NCI-H524 (cell line): ENCODE measurements at places on chromosomes 12 and 14.

GRCh38 chr12:40001406-40001805 is 104.5 kb downstream of the SLC2A13 start:
- no peak for DNase-seq

DNA sequence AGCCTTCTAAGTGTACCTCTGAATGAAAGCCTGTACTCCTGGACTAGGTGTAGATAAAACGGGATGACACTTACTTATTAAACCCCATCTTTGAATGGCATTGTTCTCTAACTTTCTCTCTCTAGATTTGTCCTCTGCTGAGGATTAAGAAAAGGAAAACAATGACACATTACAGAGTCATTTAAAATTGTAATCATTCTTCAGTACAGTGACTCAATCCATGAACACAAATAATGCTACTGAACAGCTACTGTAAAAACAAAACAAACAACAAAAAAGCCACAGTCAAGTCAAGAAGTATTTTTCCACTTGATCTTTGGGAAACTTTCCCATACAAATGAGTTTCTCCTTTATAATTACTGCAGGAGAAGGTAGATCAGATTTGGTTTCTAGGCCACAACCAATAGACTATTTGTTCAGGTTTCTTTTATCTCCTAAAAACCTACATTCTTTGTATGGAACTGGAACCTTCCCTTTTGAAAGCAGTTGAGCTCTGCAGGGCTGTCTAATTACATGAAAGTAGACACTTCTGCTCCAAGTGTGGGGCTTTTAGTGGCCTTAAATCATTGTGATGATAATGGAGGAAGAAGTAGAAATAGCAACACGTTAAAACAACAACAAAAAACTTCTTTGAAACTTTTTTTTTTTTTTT is 219.1 kb downstream of the ESR2 start:
- DNase-seq, result no peak

GRCh38 chr12:116700066-116700465 is 37.8 kb downstream of the SPRING1 start:
- DNase-seq, result no peak

DNA sequence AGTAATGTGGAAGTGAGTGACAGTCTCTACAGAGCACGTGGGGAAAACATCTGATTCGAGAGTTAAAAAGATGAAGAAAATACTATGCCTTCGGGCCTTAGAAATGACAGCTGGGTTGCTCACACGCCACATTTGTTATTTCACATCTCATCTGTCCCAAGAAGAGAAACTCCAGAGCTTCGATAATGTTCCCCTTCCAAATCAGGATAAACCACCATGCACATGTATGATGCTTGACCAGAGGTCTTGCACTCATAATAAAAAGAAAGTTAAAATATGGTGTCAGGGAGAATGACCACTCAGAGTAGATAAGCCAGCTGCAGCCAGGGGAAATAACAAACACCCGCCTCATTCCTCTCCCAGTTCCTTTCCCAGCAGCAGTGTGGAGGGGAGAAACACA is 34.6 kb downstream of the NIN start:
- DNase-seq, result no peak

DNA sequence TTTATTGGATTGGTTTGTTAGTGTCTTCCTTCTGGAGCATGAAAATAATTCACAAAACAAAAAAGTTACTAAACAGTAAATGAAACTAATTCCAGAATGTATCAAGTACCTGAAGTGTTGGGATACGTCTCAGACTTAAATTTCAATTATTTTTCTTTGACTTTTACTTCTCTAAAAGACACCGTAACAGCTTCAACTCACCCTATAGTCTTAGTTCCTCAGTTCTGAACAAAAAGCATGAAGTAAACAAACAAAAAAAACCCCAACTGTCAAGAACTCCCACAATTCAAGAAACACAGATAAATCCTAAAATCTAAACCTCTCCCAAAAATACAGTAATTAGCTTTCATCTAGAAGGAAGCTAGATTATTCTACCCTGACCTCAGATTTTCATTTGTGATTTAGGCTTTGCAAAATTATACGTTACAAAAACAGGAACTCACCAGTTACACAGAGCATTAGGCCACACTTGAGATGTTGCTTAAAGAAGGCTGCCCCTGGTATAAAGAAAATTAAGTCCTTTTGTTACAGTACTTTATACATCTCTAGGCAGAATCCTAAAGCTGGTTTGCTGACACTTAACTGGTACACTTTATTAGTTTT is 10.2 kb downstream of the HEATR5A start:
- DNase-seq, result no peak

DNA sequence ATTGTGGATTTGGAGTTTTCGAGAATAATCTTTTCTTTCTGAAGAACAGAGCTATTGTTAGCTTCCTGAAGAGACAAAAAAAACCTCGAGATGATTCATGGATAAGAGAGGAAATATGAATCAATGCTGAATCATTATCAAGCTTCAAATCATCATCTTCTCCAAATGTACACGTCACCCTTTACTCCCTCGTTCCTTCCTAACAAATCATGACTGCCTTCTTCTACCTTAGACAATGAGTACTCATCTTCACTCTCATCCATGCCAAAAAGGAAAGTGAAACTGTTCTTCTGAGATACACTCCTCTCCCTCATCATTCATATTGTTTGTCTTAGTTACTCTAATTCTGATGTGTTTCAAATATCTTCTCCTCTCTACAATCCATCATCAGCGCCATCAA is 1115.8 kb upstream of the ATXN7L3B start:
- no peak for DNase-seq

DNA sequence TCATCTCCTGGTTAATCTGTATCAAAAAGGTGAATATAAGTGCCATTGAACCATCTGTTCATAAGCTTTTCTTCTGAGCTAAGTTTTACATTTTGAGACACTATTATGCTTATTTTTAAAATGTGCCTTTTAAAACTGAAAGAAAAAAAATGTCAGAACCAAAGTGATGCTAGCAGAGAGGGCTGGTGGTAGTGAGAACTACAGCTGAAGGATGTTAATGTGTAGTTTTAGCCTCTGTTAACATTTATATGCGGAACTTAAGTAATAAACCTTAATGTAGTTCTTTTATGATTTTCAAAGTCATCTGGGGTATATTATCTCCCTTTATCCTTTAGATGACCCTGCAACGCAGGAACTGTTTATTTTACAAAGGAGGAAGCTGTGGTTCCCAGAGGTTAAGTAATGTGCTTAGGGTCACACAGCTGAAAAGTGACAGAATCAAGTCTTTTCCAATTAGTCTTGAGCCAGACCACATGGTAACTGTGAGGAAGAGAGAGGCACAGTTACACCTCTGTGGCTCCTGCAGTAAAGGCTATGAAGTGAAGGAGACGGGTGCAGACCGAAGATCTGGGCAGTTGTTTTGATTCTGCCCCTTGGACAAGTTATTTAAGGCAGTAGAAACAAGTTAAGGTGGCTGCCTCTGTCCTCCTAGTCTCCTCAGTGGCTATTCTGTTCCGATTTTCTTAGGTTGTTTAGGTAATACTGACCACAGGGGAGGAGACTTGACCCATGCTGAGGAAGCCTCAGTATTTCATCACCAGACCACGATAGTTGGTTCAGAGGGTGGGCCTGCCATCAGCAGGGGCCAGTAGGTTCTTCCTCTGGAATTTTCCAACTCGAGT is 23.9 kb downstream of the GNG2 start:
- peak; percentile 29 for DNase-seq

DNA sequence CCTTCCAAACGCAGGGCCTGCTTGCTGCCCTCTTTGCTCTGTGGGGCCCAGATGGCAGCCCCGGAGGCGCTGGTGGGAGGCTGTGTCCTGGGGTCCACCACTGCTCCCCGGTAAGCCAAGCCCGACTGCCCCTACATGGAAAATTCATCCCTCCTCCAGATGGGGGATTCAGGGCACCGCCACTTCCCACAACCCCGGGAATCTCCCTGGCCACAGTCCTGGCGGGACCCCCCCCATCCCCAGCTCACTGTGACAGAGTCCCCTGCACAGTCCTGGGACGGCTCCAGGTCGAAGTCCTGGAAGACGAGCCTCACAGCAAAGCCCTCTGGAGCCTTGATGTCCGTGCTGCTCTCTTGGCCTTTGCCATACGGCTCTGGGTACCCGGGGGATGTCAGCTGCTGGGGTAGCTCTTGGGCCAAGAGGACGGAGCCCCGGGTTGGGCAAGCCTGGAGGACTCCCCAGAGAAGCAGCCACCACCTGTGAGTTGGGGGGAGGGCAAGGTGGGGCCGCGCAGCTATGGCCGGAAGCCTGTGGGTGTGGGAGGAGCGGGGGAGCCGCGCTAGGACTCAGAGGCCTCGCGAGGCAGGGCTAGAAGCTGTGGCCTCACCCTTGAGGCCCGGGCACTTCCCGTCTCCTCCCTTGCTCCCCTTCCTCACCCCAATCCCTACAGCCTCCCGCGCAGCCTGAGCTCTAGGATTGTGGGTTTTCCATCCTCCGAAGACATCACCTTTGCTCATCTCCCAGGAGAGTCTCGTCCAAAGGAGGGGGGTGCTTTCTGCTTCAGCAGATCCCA is 815 bp downstream of the C1RL start:
- no peak for DNase-seq

DNA sequence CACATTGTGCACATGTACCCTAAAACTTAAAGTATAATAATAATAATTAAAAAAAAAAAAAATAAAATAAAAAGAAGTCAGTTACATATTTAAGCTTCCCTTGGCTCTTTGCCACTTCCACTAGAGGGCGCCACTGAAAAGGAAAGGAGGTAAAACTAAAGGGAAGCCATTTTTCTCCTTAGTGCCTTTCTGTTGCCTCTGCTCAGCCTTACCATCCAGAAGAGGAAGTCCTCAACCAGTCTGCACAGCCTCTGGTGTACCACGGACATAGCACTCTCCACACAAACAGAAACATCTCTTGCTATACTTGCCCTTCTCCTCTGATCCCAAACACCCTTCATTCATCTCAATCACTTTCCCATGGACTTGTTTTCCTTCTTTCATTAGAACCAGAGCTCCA is 169.0 kb upstream of the EEA1 start:
- peak; percentile 44 for DNase-seq

- DNase-seq, result peak; percentile 36
These were observed 20.2 kb downstream of the P2RX2 start for GRCh38 chr12:132638541-132639408.

- DNase-seq, result no peak
These were observed 210.2 kb downstream of the KCNC2 start for GRCh38 chr12:74999474-74999873.

- DNase-seq, result no peak
These were observed 143.8 kb upstream of the SLC38A2 start for GRCh38 chr12:46516238-46516932.

- DNase-seq, result no peak
These were observed 4.8 kb downstream of the ELK3 start for GRCh38 chr12:96198965-96199364.

- DNase-seq, result no peak
These were observed 167.4 kb downstream of the C12orf50 start for GRCh38 chr12:87861791-87862190.

DNA sequence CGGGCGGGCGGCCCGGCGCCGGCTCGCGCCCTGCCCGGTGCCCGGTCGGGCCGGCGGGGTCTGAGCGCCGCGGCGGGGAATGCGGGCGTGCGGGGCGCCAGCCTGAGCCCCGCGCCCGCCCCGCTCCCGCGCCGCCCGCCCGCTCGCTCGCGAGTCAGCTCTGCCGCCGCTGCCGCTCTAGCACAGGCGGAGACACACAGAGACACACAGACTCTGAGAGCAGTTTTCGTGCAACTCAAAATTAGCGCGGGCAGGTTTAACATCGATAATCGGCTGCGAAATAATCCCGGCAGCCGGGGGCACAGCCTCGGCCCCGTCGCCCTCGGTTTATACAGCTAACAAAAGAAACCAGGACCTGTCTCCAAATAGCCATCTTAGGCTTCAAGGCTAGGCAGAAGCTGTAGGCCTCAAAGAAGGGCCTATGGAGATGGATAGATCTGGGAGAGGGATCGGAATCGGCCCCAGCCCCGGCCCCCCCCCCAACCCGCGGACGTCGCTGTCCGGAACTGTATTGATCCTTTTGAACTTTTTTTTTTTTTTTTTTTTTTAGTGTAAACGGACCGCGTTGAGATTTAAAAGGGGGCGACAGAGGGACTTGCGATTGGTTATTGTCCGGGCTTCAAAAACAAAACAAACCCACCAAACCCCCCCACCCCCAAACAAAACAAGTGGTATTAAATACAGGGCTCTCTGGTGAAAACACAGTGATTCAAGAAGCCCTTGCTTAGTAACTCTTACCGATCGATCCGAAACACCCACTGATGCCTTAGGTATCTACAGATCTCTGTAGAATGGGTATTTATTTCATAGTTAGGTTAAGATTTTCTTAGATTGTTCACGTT is 1.1 kb downstream of the ARID2 start:
- peak; percentile 49 for DNase-seq

DNA sequence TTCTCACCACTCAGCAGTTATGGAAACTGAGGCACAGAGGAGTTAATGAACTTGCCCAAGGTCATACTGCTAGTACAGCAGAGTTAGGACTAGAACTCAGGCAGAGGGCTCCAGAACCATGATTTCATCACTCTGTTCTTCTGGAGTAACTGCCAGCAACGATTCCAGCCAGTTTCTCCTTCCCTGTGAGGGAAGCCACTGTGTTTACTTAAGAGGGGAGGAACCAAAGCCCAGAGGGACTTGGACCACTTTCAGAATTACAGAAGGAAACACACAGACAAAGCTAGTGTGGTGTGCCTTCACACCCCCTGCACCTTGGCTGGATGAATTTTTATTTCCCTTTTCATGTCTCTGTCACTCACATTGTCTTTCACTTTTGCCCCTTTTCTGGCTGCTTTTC is 398.2 kb downstream of the DPF3 start:
- no peak for DNase-seq

GRCh38 chr14:105313381-105314286 is 914 bp upstream of the PACS2 start:
- peak; percentile 73 for DNase-seq

DNA sequence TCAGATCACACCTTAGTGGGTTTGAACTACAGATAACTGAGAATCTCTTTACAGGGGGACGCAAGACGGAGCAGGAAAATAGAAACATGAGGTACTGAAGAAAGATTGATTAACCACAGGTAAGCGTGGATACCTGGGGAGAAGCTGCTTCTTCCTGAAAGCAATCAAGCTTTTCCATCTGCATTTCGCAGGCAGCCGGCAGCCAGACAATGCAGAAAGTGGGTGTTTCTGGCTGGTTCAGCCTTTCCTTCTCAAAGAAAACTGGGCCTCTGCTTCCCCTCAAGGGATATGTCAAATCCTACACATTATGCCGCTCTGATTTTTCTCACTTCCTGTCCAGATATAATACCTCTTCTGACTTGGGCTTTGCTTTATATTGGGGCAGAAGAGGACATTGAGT is 39.1 kb upstream of the PPFIA2 start:
- no peak for DNase-seq

GRCh38 chr14:69505338-69506240 is 21.1 kb downstream of the PLEKHD1 start:
- no peak for DNase-seq

DNA sequence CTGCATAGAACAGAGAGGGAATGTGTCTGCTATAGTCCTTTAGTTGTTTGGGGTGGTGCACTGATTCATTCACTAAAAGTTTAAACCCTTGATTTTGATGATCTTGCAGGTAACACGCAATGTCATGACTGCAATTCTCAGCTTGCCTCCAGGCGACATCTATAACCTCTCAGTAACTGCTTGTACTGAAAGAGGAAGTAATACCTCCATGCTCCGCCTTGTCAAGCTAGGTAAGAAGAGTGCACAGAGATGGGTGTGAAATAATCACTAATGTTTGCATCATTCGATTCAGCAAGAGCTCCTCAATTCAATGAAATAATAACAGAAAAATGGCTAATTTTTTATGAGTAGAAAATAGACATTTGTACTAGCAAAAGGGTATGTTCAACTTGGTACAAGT is 203.7 kb downstream of the PTPRO start:
- no peak for DNase-seq

GRCh38 chr12:103728323-103728722 is 112.7 kb downstream of the NT5DC3 start:
- no peak for DNase-seq

GRCh38 chr12:120834489-120835303 is 69.5 kb downstream of the SPPL3 start:
- no peak for DNase-seq
